Fibroblast of skin of left biceps (primary cell): ENCODE measurements at places on chromosomes 12 and 14.

GRCh38 chr14:38129705-38130104, 78.0 kb upstream of the SSTR1 start:
- DNase-seq: no peak

DNA sequence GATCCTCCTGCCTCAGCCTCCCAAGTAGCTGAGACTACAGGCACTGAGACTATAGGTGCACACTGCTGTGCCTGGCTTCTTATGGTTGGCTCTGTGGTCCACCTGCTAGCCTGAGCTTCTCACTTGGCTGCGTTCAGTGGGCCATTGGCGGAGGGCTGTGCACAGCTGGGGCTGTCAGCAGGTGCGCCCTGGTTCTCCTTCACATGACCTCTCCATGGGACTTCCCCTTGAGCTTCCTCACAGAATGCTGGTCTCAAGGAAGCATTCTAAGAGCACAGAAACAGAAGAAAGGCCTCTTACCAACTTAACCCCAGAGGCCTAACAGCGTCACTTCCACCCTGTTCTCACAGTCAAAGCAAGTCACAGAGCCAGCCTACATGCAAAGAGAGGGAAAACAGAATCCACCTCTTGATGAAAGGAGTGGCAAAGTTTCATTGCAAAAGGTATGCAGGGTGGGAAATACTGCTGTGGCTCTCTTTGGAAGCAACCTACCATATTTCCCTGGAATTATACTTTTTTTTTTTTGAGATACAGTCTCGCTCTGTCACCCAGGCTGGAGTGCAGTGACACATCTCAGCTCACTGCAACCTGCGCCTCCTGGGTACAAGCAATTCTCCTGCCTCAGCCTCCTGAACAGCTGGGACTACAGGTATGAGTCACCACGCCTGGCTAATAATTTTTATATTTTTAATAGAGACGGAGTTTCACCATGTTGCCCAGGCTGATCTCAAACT, 9.3 kb downstream of the RILPL2 start:
- DNase-seq: no peak

DNA sequence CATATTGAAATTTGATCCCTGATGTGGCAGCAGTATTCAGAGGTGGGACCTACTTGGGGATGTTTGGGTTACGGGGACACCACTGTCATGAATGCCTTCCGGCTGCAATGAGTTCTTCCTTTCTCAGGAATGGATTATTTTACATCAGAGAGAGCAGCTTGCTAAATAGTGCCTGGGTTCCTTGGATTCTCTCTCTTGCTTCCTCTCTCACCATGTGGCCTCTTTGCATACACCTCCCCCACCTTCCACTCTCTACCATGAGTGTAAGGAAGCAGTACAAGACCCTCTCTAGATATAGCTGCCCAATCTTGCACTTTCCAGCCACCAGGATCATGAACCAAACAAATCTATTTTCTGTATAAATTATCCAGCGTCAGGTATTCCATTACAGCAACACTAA, 15.4 kb upstream of the SCAF11 start:
- no peak for DNase-seq

DNA sequence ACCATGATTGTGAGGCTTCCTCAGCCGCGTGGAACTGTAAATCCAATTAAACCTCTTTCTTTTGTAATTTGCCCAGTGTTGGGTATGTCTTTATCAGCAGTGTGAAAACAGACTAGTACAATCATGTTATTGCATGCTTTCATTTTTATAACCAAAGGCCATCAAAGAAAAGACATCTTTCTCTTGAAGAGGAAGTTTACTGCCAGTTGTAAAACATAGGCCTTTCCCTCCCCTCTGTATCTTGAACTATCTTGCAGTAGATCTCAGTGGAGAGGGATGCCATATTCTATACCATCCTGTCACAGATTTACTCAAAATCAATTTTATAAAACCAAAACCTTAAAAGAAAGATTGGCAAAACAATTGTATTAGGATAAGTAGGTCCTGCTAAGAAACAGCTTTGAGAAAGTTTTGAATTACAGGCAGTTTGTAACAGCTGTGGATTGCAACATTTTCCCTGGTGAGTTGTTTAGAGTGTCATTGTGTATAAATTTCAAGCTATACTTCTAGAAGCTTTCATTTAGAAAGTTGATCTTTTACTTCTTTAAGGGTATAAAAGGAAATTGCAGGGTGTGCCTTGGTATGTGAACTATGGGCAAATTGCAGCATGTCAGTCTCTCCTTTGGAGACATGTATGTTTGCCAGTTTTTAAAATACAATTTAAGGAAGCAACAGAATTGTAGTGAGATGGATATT, 128.0 kb downstream of the ATP23 start:
- no peak for DNase-seq

DNA sequence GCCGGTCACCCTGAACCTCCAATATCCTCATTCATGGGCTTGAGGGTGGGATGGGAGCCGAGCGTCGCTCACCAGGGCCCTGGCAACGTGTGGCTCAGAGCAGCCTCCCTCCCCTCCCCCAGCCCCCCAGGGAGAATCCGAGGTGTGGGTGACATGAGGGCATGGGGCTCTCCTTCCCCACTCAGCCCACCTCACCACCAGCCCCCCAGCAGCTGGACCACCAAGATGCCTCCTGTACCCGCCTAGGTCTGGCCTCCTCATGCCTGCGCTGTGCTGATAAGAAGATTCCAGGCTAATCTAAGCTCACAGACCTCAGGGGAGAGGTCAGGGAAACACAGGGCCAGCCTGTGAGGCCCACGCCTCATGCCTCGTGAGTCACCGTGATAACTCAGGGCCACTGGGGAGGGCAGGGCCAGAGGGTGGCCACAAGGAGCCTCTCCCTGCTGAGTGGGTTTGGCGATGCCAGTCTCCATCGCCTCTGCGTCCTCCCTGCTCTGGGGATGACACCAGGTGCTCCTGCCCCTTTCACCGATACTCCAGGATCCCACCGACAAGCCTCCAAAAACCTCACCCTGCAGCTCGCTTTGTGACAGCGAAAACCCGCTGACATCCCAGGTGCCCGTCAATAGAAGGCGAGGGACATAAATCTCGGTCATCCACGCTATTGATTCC, 56.9 kb downstream of the TESC start:
- DNase-seq: no peak
